Activated CD4-positive, alpha-beta T cell treated with anti-CD3 and anti-CD28 coated beads, Interleukin-2, amount 50 U/mL, for 48 hours (primary cell): ENCODE measurements at places on chromosomes 4 and X.

DNA sequence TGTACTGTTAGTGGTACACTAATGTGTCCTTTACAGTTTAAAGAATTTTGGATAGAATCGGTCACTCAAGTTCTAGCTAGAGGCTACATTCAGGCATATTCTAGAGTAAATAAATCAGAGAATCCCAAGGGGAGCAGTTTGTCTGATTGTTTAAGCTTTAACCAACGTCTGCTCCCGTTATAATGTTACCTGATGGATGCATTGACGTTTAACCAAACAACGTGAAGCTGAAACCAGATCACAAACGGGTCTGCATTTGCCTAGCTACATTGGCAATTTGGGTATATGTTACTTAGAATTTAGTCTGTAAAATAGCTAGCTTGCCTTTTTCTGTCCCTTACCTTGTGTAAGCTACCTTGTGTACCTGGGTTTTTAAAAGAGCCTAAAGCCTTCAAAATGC lies 1.6 kb downstream of the PI4K2B start:
- DNase-seq = no peak

GRCh38 chrX:73849073-73849472 lies 286.1 kb downstream of the CHIC1 start:
- no peak for DNase-seq

GRCh38 chr4:2009651-2010233 lies 968 bp upstream of the NELFA start:
- DNase-seq = peak; percentile 50

DNA sequence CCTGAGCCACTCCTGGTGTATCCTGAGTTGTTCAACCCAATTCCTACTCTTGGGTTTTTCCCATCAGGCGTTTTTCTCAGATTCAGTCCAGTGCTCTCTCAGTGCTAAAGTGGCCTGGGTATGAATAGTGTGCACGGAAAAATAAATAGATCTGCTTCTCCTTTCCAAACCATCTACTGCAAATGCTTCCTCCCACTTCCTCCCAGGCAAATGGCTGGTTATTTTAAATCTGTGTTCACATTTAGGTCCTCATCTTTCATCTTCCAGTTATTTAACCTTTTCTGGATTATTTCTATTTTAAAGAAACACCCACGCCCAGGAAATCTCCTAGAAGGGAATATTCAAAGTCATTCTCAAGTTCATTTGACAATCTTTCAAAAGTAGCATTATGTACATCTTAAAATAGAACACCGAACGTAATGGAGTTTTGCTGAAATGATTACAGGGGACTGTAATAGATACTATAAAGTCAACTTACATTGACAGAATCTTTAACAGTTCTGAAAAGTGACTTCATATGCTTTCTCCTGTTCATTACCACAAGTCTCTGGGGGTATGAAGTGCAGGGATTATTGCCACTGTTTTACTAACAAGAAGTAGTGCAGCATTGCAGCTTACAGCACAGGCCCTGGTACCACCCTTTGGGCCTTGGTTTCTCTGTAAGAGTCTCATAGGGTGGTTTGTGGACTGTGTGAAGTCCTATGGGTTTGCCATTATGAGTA lies 66.3 kb downstream of the MED28 start:
- no peak for DNase-seq
